Aorta (tissue), 5 donors: ENCODE measurements at places on chromosomes 2 and 18.

- DNase-seq = peak; percentile 78
Observed at GRCh38 chr18:12911025-12911928, 27.2 kb upstream of the PTPN2 start.

DNA sequence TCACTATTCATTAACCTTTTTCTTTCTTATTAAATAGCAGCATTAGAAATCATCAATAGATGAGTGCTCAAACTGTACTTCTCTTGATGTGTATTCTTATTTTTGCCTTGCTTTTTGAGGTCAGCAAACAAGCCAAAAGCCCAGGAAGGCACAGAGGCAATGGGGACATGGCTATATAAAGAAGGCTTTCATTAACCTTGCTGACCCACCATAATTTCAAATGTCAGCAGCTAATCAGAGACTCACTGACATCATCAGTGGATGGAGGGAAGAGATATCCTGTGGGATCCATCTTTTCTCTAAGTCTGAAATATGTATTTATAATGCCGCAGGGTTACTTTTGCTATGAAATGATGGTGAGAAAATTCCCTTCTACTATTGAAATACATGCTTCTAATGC, 1162.8 kb upstream of the ACVR2A start:
- no peak for DNase-seq

DNA sequence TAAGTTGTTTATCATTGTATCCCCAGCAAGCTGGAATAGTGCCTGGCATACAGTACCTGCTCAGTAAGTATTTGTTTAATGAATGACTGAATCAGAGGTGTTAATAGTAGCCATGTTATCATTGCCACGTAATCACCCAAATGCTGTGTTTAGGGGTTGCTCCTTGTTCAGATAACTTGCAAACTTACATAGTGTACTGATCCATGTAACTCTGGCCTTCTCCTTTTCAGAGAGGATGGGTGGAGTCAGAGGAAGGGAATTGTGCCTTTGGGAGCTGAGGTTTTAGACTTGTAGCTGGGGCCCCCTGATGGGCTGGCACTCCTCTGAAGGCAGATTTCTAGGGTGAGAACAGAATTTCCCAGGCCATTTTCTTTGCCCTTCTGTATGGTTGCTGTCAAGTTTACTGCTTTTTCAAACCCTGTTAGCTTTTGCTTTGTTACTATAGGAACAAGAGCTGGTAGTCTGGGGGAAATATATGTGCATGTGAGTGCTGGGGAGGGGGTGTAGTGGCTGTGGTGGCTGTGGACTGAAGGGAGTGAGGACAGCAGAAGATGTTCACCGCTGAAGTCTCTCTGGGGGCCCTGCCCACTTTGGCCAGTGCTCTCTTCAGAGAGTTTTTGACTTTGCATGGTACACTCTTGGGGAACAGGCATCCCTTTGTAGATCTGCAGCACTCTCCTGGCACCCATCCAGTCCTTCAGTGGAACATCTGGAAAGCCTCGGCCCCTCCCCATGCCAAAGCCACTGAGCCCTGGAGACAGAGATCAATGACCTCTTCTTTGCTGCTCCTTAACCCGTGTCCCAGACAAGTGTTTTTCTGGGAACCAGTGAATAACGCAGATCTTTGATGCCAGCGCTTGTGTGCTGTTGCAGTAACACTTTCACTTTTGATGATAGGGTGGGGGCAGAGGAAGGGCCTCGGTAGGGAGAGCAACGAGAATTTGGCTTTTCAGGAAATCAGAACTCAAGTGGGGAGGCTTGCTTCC, 209.0 kb downstream of the PRKCE start:
- peak; percentile 51 for DNase-seq

GRCh38 chr18:13477147-13477683, 249.1 kb downstream of the FAM210A start:
- DNase-seq = peak; percentile 42

- DNase-seq = no peak
Observed at GRCh38 chr2:215635788-215636139, 199.9 kb upstream of the FN1 start.

DNA sequence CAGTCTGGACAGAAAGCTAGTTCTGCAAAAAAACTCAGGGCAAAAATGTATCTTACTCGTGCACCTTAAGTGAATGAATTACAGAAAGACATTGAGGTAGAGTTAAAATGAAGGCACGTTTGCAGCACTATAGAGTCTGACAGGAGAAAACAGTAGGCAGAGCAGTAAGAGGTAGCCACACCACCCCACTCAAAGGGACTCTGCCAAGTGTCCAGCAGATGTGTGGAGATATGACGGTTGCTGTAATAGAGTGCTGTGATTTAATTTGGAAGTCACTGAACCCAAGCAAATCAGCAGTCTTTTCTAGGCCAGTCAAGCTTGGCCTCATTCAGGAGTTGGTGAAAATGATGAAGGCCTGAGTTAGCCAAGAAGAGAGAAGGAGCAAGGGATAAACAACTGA, 464.4 kb downstream of the PTPRM start:
- DNase-seq = no peak

GRCh38 chr2:173370198-173370597, 15.5 kb downstream of the CDCA7 start:
- no peak for DNase-seq

DNA sequence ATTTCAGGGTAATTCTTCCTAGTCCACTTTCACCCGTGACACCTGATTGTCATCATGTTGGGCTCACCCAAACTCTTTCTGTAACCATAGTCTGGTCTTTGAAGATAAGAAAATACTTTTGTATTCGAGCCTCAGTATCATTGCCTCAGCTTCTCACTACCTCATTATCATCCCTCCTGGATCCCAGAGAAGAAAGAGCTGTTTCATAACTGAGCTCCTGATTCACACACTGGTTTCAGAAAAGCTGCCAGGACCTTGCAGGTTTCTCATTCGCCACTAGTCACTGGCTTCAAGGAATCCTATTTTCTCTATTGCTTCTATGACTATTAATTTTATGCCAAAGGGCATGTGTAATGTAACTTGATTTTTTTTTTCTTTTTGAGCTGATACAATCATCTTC, 2.9 kb upstream of the CRIM1 start:
- DNase-seq = no peak

- peak; percentile 67 for DNase-seq
Observed at GRCh38 chr2:237873897-237874551, 14.6 kb downstream of the RAMP1 start.

GRCh38 chr2:241226723-241227572, 38.5 kb downstream of the ANO7 start:
- peak; percentile 72 for DNase-seq

DNA sequence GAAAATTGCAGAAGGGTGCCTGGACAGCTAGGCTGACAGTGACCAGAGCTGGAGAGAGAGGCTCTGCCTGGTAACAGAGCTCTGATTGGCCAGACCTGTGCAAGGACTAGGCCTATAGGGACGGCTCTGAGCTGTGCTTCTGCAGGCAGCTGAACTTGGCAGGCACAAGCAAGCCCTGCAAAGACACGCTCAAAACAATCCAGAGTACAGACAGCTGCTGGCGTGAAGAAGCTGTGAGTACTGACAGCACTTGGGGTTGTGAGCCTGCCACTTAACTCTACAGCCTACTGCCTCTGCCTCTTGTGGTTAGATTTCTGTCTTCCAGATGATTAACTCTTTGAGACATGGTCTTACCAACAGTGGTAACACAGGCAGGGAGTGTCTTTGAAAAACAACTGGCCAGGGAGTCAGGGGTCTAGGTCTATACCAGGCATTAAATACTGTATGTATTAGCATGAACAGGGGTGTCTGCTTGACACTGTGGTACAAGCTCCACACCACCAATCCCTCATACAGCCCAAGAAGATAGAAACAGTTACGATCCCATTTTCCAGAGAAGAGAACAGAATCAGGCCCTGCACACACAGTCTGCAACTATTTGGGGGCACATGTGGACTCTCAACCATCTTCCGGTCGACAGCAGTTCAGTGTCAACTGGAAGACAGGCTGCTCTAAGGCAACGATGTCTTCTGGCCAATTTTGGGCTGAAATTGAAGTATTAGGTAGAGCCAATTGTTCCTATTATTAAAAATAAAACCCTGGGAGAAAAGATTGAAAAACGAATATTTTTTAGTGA, 568.4 kb downstream of the TNS1 start:
- DNase-seq = peak; percentile 91

DNA sequence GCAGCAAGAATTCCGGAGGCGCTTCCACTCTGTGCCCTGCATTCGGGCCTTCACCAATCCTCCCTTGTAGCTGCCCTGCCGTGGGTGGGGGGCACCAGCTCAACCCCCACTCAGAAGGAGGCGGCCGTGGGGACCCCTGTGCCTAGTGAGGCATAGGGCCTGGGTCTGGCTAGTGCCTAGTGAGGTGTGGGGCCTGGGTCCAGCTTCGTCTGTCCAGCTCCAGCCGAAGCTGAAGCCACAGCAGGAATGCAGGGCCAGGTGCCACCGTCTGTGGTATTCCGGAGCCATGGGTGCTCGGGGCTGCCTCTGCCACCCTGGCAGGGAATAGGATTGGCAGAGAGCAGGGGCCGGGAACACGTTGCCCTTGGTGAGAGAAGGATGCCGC, 12.3 kb downstream of the ODC1 start:
- DNase-seq = no peak

DNA sequence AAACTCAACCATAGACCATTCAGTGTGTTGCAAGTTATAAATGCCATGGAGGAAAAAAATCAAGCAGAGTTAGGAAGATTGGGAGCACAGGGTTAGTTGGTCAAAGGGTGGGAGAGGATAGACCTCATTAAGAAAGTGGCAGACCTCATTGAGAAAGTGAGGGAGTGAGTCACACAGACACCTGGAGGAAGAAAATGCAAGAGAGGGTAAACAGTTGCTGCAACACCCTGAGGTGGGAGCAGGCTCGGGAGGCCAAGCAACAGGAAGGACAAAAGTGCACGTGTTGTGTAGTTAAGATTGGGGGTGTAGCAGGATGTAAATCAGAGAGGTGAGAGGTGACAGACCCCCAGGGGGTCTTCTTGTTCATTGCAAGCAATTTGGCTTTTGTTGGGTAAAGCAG, 6.4 kb downstream of the IL1RL1 start:
- no peak for DNase-seq

GRCh38 chr18:55406451-55406991, 181.5 kb downstream of the TCF4 start:
- DNase-seq = no peak

DNA sequence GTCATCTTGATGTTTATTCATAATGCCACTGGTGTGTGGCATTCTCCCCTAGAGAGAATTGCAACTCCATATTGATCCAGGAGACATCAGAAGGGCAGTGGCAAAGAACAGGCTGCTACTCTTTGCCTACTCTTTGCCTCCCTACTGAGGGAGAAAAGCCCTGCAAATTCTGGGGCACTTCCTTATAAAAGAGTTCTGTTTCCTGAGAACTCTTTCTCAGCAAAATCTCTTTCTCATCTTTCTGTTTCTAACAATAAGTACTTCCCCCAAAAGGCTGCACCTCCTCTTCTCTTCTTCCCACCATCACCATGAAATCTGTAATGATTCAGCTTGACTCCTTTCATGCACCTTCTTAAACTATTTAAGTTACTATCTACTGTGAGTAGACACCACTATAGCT, 270.3 kb downstream of the MREG start:
- no peak for DNase-seq

GRCh38 chr2:219205165-219205538, 1.4 kb upstream of the ZFAND2B start:
- no peak for DNase-seq

GRCh38 chr2:215758691-215759090, 254.7 kb downstream of the MREG start:
- no peak for DNase-seq

- peak; percentile 88 for DNase-seq
Observed at GRCh38 chr18:36402765-36403396, 105.4 kb downstream of the FHOD3 start.

GRCh38 chr2:65778137-65778536, 345.7 kb upstream of the SPRED2 start:
- DNase-seq = no peak

- no peak for DNase-seq
Observed at GRCh38 chr18:78953566-78953965, 26.1 kb upstream of the SALL3 start.

DNA sequence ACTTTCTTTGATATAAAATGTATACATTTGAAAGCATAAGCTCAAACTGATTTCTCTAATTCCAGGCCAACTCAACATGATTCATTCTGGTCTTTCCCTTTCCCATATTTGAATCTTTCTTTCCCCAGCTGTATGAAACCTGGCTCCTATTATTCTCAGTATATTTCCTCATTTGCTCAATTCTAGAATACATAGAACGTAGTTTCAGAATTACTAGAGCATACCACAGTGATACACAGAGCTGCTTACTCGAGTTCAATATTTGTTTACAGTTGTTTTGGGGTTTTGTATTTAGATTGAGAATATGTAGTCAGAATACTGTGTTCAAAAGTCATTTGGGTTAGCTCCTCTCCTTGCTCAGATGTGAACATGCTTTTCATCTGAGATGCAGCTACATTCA, 43.0 kb downstream of the TNFRSF11A start:
- no peak for DNase-seq

- no peak for DNase-seq
Observed at GRCh38 chr2:83786140-83786539, 672.9 kb downstream of the SUCLG1 start.
